ENCODE measurements at places on chromosomes 7 and 10.

DNA sequence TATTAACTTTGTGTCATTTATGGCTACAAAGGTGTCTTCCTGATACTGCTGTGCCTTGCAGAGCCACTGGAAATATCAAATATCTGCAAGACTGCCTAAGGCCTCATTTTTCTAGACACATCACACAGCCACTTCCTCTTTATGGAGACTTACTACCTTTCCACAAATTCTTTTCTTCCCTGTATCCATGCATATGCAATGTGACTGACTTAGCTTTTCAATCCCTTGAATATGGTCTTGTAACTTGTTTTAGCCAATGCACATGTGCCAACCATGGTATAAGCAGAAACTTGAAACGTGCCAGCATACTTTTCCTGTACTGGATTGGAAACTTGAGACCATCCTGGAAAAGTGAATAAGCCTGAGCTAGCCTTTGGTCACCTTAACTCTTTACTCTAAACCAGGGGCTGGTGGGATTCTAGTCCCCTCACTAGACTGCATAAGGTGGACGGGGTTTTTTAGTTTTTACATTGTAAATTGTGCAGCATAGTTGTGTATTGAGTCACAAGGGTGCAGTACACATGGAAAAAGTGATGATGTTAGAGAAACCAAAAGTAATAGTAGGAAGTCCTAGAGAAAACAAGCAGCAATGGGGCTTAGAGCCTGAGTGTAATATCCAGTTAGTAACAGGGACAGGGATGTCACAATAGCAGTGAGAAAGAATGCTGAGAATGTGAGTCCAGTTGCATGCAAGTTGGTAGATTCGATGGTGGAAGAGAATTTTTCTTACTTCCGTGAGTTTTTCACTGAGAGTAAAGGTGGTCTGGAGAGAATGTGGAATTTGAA lies 879.5 kb downstream of the SORCS1 start:
- DNase-seq, result no peak

DNA sequence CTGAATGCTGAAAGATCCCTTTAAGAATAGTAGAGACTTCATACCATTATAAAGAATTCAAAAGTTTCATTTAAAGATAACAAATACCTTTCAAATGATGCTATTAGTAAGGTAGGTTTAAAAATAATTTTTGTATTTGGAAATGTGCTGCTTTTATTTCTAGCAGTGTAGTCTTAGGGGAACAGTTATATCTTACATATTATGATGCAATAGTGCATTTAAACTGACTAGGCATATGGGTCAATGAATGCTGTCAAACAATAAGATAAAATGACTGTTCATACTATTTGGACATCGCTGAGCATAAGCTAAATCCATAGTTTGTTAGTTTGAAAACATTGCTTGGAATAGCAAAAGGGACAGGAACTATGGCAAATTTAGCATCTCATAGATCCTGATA lies 354.8 kb upstream of the SEMA3A start:
- DNase-seq, result no peak

GRCh38 chr7:151249732-151250072 lies 1.2 kb upstream of the SMARCD3 start:
- no peak for DNase-seq

DNA sequence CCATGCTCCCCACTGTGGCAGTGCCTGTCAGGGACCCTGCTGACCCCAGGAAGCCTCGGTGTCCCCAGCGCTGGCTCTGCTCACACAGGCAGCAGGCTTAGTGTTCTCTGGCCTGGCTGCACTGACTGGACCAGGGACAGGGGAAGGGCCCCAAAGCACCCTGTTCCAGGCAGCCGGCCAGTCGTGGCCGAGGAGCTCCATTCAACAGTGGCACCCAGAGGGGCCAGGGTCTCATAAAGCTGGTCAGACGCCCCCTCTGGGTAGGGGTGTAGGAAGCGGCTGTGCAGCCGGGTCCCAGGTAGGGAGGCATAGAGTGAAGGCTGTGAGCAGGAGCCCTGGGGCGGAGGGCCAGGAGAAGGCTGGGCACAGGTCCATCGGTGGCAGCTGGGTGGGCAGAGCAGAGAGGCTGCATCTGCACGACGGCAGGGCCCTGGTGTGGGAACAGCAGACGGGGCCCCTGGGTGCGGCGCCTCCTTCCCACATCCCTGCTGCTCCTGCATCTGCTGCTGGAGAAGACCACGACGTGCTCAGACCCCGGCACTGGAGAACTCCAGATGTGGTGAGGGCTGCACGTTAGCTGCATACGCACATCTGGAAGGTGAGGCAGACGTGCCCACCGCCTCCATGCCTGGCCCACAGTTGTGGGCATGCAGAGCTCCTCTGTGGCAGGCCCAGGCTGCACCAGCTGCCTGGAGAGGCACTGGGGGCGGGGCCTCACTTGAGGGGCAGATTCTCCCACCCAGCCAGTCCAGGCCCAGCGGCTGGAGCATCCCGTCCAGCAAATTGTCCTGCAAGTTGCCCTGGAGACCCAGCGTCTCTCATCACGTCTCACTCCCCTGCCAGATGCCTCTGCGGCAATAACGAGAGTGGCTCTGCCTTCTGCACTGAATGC lies 25.1 kb downstream of the MNX1 start:
- no peak for DNase-seq

GRCh38 chr7:50446542-50446960 lies 3.6 kb downstream of the FIGNL1 start:
- DNase-seq, result no peak

DNA sequence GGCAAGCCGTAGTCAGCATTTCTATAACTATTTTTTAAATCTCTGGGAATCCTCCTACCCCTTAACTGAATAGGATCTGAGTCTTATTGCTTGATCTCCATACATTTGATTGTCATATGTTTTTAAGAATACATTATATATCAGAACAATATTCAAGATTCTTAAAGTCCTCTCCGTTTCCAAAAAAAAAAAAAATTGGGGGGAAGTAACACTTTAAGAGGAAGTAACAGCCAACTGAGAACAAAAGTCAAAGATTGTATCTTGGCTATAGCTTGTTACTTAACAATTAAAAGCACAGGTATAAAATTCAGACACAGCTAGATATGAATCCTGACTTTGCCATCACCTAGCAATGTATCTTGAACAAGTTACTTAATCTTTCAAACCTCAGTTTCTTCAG lies 169.9 kb upstream of the ADO start:
- DNase-seq, result no peak

- no peak for DNase-seq
These were observed 1.6 kb upstream of the COPS6 start for GRCh38 chr7:100087055-100087750.

DNA sequence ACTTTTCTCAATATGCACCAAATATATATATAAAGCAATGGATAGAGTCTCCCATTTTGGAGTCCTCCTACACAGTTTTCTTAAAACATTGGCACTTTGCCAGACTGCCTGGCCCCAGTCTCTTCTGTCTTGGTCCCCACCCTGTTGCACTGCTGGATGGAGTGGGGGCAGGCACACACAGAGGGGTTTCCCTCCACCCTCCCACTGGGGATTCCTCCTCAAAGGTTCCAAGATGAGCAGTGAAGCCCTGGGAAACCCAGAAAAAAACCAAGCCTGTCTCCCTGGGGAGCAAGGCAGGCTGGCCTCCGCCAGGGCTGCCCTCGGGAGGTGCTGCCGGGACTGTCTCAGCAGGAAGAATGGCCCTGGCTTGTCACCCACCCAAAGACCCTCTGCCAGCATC lies 68.0 kb downstream of the SH3PXD2A start:
- no peak for DNase-seq

DNA sequence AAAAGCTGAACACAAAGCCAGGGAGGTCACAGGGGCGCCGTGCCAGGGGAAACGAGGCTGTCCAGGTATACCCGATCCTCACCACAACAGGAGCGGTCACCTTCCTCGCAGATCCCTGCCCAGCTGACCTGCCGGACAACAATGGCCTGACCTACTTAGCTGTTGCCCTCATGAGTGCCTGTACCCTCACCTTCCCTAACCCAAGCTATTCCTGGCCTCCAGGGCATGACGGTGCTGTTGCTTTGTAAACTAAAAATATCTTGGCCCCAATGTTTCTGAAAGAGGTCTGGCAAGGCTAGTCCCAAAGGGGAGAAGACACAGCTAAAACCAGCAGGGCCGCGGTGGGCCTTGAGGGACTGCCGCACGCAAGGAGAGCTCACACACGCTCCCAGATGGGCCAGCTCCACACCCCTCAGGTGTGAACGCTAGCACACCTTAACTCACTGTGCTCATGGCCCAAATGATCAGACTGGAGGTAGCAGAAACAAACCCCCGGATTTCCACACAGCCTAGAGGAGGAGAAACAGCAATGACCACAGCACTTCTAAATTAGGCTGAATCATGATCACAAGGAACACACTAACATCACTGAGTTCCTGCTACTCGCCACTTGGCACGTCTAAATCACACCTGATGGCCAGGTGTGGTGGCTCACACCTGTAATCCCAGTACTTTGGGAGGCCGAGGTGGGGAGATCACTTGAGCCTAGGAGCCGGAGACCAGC lies 66.3 kb upstream of the CYTH3 start:
- no peak for DNase-seq

- no peak for DNase-seq
These were observed 735.3 kb downstream of the SUGCT start for GRCh38 chr7:40870108-40870507.

DNA sequence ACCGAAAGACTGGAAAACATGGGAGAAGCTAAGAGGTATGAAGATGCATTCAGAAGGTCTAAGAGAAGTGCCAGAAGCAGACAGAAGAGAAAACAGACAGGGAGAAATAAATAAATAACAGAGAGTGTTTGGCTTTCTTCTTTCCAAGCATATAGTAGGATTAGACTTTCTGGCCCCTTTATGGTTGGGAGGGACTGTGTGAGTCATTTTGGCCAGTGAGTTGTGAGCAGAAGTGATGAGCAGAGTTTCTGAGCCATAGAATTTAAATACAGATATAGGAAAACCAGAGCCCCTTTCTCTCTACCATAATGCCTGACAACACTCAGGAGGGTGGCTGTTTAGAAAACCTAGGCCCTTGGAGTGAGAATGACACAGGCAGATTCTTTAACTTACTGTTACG lies 171.0 kb downstream of the PPP1R17 start:
- DNase-seq, result no peak

DNA sequence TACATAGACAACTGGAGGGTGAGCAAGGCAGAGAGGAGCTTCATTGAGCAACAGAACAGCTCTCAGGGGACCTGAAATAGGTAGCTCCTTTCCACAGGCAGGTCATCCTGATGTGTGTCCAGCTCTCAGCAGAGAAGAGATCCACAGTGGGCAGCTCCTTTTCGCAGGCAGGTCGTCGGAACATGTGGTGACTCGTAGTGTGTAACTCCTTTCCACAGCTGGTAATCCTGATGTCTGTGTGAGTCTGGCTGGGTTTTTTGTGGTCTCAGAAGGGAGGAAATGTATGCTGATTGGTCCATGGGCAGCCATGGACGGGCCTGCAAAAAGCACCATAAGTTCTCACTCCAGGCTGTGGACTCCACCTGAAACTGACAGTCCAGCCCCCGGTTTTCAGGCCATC lies 24.4 kb upstream of the TES start:
- no peak for DNase-seq

DNA sequence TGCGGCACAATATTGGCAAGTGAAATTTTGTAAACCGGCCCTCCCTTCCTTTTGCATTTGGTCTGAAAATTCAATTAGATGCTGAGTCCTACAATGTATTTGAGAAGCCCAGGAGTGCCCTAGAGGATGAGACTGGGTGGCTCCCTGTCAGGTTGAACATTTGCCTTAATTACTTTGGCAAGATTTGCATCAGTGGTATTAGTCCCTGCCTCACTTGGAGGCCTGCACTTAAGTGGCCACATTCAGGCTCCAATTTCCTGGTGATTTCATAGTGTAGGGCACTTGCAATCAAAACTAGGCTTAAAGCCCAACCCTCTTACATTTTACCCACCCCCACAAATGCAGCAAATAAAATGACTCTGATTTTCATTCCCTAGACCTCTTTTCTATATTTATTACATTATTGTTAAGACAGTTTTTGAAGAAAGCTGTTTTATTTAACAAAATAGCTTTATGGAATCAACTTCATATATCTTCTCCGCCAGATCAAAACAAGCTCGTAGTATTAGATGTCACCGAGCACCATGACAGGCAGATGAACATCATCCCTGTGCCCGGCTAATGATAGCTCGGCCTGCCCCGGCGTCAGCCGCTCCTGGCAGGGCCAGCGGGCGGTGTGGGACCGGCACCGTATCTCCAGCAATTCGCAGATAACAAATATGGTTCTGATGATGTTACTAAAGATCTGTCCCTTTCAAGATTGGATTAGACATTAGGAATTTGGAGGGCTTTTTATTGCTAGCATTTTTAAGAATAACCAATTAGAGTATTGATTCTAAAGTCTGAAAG lies 73.6 kb downstream of the EGFR start:
- DNase-seq, result no peak

- DNase-seq, result no peak
These were observed 167.9 kb downstream of the CPEB3 start for GRCh38 chr10:92122941-92123450.

GRCh38 chr10:131749767-131750142 lies 151.1 kb upstream of the PPP2R2D start:
- no peak for DNase-seq

- no peak for DNase-seq
These were observed 125.5 kb downstream of the FAM204A start for GRCh38 chr10:118216571-118217170.

DNA sequence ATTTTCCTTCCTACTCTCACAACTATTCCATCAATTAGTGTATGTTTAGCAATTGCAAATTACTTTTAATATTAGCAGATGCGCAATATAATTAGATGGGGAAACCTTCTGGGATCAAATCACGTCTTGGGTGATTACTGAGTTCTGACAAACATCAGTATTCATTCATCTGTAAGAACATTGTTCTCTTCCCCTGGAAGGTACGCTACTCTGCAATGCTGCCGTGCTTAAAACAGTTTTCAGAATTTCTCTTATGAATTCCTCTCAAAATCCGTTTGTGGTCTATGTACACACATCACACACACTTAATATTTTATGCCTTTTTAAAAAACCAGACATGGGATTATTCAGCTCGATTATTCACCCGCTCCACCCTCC lies 237.5 kb upstream of the NEBL start:
- DNase-seq, result no peak

DNA sequence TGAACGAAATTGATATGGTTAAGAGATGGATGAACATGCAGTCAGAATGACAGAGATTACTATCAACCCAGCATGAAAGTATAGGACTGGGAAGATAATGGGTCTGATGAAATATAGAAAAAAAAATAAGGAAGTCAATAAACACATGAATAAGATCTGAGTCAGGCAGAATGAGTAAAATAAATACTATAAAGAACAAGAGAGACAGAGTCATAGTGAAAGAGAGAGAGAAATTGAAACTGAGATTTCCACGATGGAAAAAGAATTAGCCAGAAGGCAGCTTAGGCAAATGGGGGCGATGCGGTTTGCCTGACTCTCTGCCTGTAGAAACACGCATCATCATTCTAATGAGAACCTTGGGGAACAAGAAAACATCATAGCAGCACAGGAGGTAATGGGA lies 26.6 kb downstream of the SEMA3D start:
- DNase-seq, result no peak

DNA sequence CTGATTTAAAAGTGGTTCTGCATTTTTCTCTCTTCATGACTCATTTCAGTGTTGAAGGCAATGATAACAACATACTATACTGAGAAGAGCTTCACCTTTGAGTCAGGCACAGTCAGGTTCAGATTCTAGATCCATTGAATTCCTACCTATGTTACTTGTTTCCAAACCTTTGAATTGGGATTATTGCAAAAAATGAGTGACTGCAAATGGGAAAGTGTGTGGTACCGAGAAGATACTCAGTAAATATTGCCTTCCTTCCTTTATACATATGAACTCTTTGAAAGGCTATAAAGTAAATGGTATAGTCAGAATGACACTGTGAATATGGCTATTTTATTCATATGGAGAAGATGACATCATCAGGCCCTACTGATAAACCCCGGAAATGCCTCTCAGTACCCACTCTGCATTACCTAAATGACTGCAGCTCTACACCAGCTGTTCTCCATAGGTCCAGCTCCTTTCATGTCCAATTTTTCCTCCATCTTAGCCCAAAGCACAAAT lies 66.7 kb upstream of the FGL2 start:
- DNase-seq, result no peak
